T-helper 2 cell treated with Interferon-gamma antibody and Interleukin-4, amounts not matched to agents 100 ng/mL and 5 ng/mL, for 36 hours (primary cell): ENCODE measurements at places on chromosomes 3 and 15. TPM values are rescaled to one million over a fixed set of nuclear protein-coding genes. Genes with fewer than 3 reads are reported as not detected.

ST3GAL6 gene
- total RNA-seq = not detected in 2 replicates

ACAN gene
- total RNA-seq = not detected in 2 replicates

CCDC174 gene
- 19.9 and 20.5 TPM in 2 replicates for total RNA-seq

HIGD1A gene
- 67.0 and 70.5 TPM in 2 replicates for total RNA-seq

LRRC31 gene
- not detected in 2 replicates for total RNA-seq

CEP19 gene
- 5.8 and 7.6 TPM in 2 replicates for total RNA-seq

ENTPD3 gene
- not detected in 2 replicates for total RNA-seq

CPNE9 gene
- total RNA-seq = 0.20 and 0.36 TPM in 2 replicates

RNU5B-1 gene
- not detected in 2 replicates for total RNA-seq

ROBO1 gene
- 0.11 TPM in 1 of 2 replicates, not detected in the other for total RNA-seq

ARPIN gene
- total RNA-seq = not detected in 2 replicates

MUC20 gene
- 5.3 and 5.4 TPM in 2 replicates for total RNA-seq

CTXN2 gene
- total RNA-seq = 0.05 TPM in 1 of 2 replicates, not detected in the other

TGM4 gene
- not detected in 2 replicates for total RNA-seq

DUOXA1 gene
- not detected in 2 replicates for total RNA-seq

KBTBD12 gene
- not detected in 2 replicates for total RNA-seq

CLRN1 gene
- not detected in 2 replicates for total RNA-seq

KIF15 gene
- 43.3 and 44.8 TPM in 2 replicates for total RNA-seq
